GM04504 (cell line): ENCODE measurements at places on chromosomes 2 and 18.

DNA sequence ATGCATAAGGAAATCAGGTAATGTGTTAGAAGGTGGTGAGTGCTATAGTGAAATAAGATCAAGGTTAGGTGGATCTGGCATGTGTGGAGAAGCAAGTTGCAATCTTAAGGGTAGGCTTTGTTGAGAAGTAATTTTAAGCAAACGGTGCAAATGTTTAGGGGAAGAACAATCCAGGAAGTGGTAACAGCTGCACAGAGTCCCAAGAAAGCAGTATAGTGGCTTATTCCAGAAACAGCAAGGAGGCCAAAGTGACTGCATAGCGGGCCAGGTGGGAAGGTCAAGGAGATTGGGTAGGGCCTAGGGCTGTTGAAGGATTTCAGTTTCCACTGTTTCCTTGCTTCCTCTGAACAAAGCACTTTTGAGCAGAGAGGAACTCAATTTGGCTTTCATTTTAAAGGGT, 30.0 kb upstream of the RAB1A start:
- no peak for DNase-seq

GRCh38 chr18:10184776-10185175, 269.7 kb upstream of the APCDD1 start:
- no peak for DNase-seq

DNA sequence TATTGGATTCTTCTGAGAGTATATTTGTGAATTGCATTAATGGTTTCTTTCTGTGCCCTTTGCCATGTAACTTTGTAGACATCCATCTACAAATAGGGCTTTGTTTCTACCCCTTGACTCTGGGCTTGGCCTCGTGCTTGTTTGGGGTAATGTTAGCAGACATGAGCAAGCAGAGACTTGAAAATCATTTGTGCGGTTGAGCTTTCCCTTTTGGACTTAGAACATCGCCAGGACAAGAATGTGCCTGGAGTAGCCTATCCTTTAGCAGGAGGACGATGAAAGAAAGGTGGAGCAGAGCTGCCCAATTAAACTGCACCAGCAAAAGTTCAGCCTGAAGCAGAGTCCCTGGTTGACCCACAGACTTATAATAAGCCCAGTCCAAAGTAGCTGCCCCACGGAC, 785.9 kb downstream of the EPHA4 start:
- DNase-seq, result no peak

DNA sequence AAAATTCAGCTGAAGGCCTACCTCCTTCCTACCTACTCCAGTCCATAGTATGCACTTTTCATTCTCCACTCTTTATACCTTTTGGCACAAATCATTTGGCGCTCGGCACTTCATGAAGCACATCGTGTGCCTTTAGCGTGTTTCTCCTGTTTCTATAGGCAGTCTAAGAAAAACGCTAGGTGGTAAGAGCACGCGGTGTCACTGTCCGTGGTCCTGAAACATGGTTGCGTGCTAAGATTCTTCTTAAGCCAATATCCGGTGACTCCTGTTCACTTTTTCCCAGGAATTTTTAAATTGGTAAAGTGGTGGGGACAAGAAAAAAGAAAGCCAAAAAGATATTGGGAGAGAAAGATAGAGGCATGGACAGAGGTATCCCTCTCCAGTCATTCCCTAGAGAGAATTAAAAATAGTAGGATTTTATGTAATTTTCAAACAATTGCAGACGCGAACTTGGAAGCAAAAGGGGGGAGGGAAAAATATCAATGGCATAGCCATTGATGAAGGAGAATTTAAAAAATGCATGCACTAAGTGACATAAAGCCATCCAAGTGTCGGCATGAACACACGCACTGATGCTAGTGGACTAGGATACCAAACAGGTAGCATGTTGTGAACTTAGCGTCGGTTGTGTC, 1.4 kb upstream of the CTNNA2 start:
- DNase-seq, result peak; percentile 2

GRCh38 chr2:231920366-231920765, 5.8 kb downstream of the NPPC start:
- no peak for DNase-seq

- no peak for DNase-seq
These were observed 617.3 kb upstream of the LRATD1 start for GRCh38 chr2:14015113-14015630.

- DNase-seq, result no peak
These were observed 98.4 kb downstream of the COLEC12 start for GRCh38 chr18:402129-402528.

DNA sequence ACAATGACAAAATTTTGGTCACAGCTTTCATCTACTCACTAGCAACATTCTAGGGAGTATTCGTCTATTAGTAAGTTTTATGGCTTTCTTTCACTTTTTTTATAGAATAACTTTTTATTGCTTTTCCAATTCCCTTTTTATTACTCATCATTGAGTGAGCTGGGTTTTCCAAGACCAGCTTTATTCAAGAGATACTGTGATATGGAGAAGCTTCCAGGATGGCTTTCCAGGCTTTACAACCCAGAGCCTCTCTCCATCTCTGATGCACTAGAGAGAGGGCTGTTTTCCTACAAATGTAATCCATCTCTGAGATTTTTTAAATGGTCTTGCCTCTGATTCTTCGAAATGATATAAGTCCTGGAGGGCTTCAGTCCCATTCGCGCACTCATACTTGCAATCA, 118.3 kb downstream of the LDLRAD4 start:
- DNase-seq, result peak; percentile 2

- no peak for DNase-seq
These were observed 165.4 kb downstream of the TCF4 start for GRCh38 chr18:55422456-55423180.
